ENCODE measurements at places on chromosomes 13 and 19. TPM values are rescaled to one million over a fixed set of nuclear protein-coding genes. Genes with fewer than 3 reads are reported as not detected.

The C19orf67 gene
- total RNA-seq, result not detected

The ZNF544 gene
- 33.0 TPM for total RNA-seq

The ANKRD10 gene
- 72.3 TPM for total RNA-seq

The ATXN8OS gene
- total RNA-seq, result not detected
